Upper lobe of right lung (tissue), 1 donor: ENCODE measurements at places on chromosomes 4 and X. TPM values are rescaled to one million over a fixed set of nuclear protein-coding genes. Genes with fewer than 3 reads are reported as not detected.

The GC gene
- total RNA-seq, result not detected

The XKRX gene
- total RNA-seq, result 8.4 TPM

The STATH gene
- not detected for total RNA-seq

GRCh38 chr4:68337522-68337921 lies 12.4 kb downstream of the YTHDC1 start:
- no peak for DNase-seq

DNA sequence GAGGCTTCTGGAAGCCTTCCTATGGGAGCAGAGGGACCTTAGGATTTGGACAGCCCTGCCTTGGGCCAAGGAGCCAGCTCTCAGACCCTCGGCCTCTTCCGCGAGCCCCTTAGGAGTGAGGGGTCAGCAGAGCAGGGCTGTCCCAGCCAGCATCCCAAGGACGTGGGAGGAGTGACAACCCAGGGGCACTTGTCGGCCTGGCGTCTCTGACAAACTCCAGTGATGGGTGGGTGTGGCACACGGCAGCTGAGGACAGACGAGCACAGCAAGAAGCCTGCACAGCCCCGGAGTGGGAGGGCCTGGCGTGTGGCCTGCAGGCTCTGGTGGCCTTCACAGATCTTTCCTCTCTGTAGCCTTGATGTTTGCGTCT lies 11.6 kb upstream of the TNIP2 start:
- DNase-seq, result no peak

DNA sequence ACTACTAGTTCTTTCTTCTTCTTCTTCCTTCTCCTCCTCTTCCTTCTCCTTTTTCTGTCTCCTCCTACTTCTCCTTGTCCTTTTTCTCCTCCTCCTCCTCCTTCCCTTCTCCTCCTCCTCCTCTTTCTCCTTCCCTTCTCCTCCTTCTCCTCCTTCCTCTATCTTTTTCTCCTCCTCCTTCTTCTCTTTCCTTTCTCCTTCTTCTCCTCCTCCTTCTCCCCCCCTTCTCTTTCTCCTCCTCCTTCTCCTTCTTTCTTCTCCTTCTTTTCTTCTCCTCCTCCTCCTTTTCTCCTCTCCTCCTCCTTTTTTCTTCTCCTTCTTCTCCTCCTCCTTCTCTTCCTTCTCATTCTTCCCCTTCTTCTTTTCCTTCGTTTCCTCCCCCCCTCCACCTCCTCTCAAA lies 21.8 kb upstream of the NAP1L5 start:
- no peak for DNase-seq

- peak; percentile 49 for DNase-seq
Observed at GRCh38 chr4:8729408-8730149, 137.0 kb downstream of the CPZ start.

- no peak for DNase-seq
Observed at GRCh38 chrX:39443240-39443639, 642.0 kb downstream of the MID1IP1 start.

- no peak for DNase-seq
Observed at GRCh38 chrX:149036086-149036485, 469.0 kb downstream of the IDS start.

DNA sequence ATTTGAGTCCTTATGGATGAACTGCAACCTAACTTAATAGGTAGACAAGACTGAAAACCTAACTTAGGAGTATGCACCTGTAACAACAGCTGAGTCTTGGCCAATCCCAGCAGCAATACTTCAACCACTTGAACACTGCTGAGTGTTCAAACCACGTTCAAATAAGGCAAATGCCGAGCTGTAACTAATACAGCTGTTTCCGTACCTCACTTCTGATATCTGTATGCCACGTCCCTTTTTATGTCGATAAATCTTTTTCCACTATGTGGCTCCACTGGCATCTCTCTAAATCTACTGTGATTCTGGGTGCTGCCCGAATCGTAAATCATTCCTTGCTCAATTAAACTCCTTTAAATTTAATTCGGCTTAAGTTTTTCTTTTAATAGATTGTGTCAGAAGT lies 459.7 kb downstream of the INPP4B start:
- DNase-seq, result no peak

- DNase-seq, result peak; percentile 70
Observed at GRCh38 chr4:184514121-184514988, 40.0 kb upstream of the IRF2 start.

DNA sequence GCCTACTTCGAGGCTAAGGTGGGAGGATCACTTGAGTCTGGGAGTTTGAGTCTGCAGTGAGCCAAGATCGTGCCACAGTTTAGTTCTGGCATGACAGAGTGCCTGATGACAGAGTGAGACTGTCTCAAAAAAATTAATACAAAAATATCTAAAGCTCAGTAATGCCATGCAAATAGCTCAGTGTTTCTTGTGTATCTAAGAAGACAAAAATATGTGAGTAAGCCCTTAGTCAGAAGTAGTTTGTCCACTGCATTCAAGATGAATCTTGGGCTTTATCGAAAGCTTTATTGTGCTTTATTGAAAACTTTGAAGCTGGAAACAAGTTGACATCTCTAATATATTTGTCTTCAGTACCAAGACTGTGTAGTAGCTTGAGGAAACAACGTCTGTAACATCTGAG lies 115.9 kb downstream of the GPAT3 start:
- no peak for DNase-seq
